ENCODE measurements at places on chromosomes 6 and 20.

- DNase-seq: no peak
Observed at GRCh38 chr6:166927935-166928643, 28.3 kb downstream of the RNASET2 start.

- no peak for DNase-seq
Observed at GRCh38 chr6:33856655-33857054, 52.9 kb upstream of the MLN start.

DNA sequence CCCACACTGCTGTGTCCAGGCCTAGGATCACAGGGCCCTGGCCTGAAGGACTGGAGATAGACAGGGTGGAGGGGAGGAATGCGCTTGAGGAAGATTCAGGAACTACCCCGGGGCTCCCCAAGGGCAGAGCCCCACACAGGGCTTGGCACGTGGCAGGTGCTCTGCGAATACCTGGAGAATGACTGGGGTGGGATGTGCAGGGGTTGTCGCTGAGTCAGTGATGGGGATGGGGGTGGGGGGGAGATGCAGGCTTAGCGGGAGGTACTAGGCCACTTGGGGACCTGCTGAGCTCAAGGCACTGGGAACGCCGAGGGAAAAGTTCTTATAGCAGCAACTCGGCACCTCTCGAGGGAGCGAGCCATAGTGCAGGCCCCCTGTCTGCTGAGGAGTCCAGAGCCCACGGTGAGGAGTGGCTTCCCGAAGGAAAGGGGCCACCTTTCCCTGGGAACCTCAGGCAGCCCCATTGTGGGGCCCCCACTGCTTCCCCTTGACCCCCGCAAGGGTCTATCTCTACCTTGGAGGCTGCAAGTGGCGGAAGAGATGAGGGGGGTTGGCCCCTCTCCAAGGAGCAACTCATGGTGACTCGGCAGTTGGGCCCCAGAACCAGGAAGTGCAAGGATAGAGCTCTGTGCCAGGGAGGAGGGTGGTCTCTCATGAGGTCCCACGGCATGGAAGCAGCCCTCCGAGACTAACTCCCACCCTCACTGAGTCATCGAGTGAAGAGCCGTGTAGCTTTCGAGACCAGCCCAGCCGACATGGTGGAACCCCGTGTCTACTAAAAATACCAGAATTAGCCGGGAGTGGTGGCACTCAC lies 33.1 kb downstream of the SRC start:
- peak; percentile 66 for DNase-seq

- DNase-seq: no peak
Observed at GRCh38 chr6:106740287-106740686, 110.9 kb downstream of the QRSL1 start.
